LHCN-M2 (cell line): ENCODE measurements at places on chromosomes 7 and 10.

DNA sequence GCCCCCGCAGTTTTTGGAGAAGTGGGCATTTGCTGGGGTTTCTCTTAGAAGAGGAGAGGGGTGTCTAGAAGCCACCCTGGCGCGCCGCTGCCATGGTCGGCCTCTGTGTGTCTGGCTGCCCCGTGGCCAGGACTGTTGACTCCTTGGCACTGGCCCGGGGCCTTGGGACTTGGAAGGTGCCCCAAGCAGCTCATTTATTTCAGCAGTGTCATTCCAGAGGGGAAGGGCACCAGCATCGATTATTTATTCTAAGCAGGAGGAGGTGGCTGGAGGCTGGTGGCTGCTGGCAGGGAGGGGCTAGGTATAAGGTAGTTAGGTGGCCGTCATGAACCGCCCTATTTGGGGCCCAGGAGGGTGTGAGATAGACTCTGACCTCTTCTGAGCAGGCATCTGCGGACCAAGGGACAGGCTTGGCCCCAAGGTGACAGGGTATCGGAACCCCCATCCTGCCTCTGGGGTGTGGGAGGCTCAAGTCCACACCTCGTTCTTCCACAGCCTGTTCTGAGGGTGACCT is 1.6 kb downstream of the GTF2IRD1 start:
- DNase-seq: no peak

GRCh38 chr10:17113889-17114540 is 15.6 kb downstream of the CUBN start:
- DNase-seq: peak; percentile 39

GRCh38 chr7:28195910-28196620 is 15.5 kb upstream of the JAZF1 start:
- no peak for DNase-seq

- DNase-seq: no peak
These were observed 74.2 kb downstream of the COL13A1 start for GRCh38 chr10:69875856-69876255.

- DNase-seq: peak; percentile 25
These were observed 358.5 kb downstream of the TFEC start for GRCh38 chr7:115672024-115672423.

GRCh38 chr10:107451047-107451446 is 286.5 kb upstream of the SORCS1 start:
- DNase-seq: no peak

DNA sequence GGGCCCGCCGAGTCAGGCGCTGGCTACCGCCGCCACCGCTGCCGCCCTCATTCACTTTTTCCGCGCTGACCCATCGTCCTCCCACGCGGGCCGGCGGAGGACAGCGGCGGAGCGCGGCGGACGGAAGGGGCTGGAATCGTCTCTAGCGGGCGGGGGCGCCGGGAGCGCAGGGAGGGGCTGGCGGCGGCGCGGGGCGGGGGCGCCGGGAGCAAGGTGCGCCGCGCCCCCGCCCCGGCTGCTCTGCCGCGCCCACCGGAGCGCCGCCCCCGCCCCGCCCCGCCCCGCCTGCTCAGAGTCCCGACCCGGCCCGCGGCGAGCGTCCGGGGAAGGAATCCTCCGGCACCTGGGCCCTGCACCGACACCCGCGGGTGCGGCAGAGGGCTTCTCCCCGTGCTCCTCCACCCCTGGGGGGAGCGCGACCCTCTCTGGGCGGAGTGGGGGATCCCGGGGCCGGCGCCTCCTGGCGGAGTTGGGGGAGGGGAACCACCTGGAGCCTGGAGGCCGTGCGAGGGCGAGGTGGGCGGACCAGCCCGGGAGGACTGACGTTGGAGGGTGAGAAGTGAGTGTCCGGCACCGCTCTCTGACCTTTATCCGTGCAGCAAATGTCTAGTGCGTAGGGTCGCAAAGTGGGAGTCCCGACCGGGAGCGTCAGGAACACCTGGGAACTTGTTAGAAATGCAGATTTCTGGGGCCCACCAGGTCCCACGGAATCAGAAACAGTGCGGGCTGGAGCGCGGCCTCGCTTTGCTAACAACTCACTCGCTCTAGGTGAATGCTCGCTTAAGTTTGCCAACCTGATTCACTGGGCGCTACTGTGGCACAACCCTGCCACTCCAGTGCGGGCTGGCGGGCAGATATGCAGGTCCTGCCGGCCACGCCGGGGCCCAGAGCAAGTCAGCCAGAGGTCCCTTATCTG is at the start of gene COBL:
COBL (minus strand) TSS at position 144 of the 916 bp plus-strand sequence. CDS start 176 bp downstream, outside the sequence.
- no peak for DNase-seq

- DNase-seq: no peak
These were observed 23.3 kb downstream of the ADCY1 start for GRCh38 chr7:45597286-45597984.

GRCh38 chr7:17456541-17456940 is 158.1 kb downstream of the AHR start:
- no peak for DNase-seq

DNA sequence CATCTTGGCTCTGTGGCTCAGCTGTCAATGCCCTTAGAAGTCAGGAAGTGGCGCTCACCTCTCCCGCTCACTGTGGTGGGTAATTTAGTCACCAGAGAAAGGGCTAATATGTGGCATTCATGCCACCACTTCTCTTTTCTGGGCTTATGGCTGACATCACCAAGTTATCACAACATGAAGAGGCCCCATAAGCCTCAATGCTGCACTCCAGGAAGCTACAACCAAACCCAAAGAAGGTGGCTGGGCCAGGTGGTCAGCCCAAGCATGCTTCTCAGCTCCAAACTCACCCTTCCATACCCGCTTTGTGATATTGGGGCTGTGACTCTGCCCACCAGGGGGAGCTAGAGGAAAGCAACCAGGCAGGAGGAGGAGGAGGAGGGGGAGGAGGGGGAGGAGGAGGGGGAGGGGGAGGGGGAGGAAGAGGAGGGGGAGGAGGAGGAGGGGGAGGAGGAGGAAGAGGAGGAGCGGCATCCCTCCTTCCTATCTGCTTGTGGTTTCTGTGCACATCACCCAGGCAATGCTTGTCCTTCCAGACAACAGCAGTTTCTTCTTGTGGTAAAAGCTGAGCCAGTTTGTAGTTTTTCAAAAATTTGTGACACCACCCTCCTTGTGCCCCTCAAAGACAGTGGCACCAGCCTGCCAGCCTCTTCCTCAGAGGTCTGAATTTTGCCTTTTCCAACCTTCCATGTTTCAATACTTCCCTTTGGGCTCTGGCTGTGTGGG is 42.1 kb downstream of the CYP26A1 start:
- peak; percentile 53 for DNase-seq

DNA sequence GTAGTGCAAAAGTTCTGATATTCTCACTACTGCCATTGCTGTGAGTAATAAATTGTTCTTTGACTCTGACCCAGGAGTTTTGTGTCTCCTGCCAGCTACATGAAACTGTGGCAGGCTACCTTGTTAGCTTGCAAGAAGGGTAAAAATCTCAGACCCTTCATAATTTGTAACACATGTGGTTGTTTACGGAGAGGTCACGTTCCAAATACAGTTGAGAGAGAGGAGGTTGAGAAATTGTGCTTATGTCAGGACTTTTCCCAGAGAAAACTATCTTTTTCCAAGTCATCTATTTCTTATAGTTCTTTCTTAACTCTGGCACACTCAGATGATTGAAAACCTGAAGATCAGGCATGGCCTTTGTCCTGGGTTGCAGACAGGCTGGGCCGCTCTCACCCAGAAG is 114.4 kb upstream of the SVIL start:
- DNase-seq: no peak

DNA sequence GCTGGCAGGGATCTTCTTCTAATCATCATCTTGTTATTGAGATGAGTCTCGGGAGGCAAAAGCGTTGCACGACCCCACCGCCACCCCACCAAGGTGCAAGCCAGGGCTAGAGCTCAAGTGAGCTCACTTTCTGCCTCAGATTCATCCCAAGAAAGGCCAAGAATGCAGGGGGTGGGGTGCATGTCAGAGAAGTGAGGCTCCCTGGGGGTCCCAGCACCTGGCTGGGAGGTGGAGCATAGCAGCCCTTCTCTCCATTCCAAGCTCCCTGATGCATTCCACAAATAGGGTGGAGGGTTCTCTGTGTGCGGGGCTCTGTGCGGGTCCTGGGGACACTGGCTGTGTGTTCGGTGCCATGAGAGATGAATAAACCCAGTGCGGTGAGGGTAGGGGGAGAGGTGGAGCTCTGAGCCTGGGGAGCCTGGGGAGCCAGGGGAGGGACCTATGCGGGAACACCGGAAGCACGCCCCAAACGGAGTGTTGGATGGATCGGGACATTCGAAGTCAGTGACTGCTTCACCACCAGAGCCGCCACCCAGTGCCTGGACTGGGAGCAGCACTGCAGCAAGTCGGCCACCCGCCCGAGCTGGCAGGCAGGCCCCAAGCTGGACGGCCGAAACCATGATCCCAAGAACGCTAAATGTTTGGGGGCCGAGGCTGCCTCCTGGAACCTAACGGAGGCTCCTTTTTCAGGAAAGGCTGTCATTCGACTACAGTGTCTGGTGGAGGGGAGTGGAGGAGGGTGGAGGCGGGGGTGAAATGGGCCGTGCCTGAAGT is 17.9 kb upstream of the HMX3 start:
- no peak for DNase-seq

DNA sequence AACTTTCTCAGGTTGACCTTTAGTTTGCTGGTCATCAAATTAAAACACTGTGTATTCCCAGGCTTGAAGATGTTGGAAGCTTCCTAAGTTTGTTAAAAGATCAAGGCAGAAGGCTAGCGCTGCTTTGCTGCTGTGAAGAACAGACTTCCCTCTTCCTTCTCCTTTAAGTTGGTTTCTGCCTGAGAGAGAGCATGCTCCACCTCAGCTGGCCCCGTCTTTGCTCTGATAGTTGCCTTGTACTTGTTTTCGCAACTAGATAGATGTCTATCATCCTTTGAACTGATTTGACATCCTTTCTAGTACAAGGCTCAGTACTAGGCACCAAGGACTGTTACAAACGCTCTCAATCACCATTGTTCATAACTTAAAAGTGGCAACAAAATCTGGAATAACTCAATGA is 177.8 kb upstream of the MKLN1 start:
- DNase-seq: no peak

DNA sequence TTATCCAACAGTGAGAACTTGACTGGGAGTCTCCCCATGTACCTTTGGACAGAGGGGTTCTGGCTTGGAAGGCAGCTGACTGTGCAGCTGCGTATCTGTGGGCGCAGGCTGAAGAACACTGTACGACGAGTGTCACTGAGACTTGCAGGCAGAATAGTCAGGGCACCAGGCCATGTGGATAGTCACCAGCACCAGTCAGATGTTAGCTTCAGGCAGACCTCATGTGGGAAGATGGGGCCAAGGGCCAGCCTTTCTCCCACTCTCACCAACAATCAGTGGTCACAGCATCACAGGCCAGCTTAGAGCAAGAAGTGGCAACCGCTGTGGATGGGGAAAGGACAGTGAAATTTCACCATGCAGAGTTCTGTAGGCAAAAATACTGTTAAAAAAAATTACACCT is 43.4 kb upstream of the GJD4 start:
- no peak for DNase-seq

GRCh38 chr10:101031796-101032636 is 982 bp downstream of the SFXN3 start:
- peak; percentile 65 for DNase-seq

DNA sequence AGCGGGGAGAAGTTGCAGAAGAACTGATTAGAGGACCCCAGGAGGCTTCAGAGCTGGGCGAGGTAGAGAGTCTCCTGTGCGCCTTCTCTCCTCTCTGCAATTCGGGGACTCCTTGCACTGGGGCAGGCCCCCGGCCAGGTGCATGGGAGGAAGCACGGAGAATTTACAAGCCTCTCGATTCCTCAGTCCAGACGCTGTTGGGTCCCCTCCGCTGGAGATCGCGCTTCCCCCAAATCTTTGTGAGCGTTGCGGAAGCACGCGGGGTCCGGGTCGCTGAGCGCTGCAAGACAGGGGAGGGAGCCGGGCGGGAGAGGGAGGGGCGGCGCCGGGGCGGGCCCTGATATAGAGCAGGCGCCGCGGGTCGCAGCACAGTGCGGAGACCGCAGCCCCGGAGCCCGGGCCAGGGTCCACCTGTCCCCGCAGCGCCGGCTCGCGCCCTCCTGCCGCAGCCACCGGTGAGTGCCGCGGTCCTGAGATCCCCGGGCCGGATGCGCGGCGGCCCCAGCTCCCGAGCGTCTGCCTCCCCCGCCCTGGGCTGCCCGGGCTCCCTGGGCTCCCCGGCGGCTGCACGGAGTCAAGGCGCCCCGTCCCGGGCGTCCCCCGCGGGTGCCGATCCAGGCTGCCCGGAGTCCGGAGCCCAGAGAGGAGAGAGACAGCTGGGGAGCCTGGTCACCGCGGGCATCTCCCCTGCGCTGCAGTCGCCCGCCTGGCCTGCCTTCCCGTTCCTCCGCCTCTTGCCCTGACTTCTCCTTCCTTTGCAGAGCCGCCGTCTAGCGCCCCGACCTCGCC is at the start of gene PLAU:
PLAU (plus strand) TSS at position 369 of the 789 bp plus-strand sequence. CDS start 424 bp downstream, outside the sequence.
- DNase-seq: peak; percentile 77

DNA sequence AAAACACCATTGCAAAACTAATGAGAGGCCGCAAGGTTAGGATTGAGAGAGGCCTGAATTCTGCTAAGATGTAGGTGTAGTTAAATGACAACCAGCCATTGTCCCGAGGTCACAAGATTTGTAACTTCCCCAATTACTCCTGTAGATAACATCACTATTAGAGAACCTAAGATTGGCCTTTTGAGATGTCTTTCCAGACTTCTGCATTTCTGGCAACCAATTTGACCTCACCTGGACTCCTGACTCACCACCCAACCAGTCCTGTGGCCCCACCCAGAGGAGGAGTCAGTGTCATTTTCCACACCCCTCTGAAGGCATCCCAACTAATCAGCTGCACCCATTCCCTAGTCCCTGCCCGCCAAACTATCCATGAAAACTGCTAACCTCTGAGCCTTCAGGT is 115.7 kb downstream of the PRKAG2 start:
- no peak for DNase-seq

GRCh38 chr7:38187794-38188440 is 9.9 kb downstream of the STARD3NL start:
- DNase-seq: no peak

GRCh38 chr10:104099269-104099668 is 13.6 kb upstream of the COL17A1 start:
- no peak for DNase-seq

- DNase-seq: peak; percentile 45
These were observed 18.4 kb downstream of the TSPAN14 start for GRCh38 chr10:80472234-80473095.

GRCh38 chr10:5364374-5364773 is 392 bp upstream of the UCN3 start:
- no peak for DNase-seq
